SHP77 (cell line): ENCODE measurements at places on chromosomes 3 and 15.

DNA sequence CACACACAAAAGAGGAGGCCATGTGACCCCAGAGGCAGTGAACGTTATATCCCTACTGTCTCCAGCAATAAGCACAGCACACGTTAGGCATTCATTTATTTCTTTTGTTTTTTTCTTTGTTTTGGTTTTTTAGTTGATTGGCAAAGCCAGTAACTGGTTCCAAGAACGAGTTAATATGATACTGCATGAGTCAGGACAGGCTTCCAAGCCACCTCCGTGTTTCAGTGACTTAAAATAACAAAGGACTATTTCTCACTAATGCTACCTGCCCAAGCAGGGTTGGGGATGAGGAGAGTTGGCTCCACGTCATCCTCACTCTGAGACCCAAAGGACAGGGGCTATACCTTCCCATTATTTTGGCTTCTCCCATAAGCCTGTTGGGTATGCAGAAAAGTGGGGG, 130.5 kb downstream of the ST8SIA2 start:
- DNase-seq = no peak

GRCh38 chr3:54846119-54846518, 81.7 kb downstream of the LRTM1 start:
- no peak for DNase-seq

DNA sequence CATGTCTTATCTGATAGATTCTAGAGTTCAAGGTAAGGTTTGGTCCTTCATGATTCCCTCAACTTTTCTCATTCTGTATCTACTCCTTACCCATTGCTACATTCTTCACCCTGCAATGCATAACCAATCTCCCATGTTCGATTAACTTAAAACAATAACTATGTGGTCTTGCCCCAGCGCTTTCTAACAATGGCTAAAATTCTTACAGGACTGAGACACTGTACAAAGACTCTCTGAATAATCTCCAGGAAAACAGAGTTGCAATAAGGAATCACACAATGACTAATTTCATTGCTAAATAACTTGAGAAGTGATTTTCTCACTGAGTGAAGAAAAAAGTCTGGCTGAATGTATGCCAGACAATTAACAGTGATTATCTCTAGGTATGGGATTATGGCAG, 69.6 kb upstream of the FAM174B start:
- no peak for DNase-seq

DNA sequence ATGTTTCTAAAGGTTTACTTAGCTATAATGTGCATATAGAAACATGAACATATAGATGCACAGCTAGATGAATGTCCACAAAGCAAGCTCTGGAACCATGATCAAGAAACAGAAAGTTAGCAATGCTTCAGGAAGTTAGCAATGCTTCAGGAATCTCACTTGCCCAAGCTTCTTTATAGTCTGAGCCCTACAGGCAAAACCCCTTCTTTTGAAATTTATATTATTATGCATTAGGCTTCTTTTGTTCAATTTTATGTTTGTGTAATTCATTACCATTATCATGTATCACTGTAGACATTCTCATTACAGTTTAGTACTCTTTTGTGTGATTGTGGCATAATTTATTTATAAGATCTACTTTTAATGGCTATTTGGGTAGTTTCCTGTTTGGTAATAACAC, 286.4 kb upstream of the BCHE start:
- DNase-seq = no peak

- DNase-seq = no peak
Observed at GRCh38 chr3:177816667-177817208, 619.5 kb upstream of the TBL1XR1 start.

GRCh38 chr3:177479630-177480029, 282.3 kb upstream of the TBL1XR1 start:
- no peak for DNase-seq

DNA sequence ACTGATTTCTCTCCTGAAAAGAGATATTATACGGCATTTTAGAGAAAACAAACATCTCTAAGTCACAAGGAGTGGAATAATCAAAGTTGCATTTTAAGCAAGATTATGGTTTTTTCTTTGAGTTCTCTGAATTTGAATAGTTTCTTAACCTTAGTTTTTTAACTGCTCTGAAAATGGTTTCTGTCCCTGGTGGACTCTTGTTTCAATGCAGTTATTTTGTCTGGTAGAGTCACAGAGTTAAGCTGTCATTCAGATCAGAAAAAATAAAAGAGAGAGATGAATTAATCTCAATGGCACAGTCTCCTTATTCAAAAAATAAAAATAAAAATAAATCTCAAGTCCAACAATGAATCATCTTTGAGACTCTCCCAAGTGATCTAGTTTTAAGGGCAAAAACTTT, 19.0 kb downstream of the AGTR1 start:
- no peak for DNase-seq

- DNase-seq = no peak
Observed at GRCh38 chr15:59177317-59177660, 29.4 kb upstream of the LDHAL6B start.

GRCh38 chr15:75921732-75922703, 18.3 kb downstream of the FBXO22 start:
- peak; percentile 36 for DNase-seq

DNA sequence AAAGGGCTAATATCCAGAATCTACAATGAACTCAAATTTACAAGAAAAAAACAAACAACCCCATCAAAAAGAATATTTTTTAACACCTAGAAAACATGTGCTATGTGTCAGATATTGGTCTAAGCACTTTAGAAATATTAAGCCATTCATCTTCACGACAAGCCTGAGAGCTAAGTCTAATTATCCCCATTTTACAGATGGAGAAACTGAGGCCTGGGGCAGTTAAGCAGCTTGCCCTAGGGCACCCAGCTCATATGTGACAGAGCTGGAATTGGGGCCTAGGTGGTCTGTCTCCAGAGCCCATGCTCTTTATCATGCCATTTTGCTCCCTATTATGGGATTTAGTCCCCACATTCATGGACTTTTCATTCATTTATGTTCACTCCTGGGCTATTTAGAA, 92.8 kb downstream of the CYP19A1 start:
- no peak for DNase-seq

DNA sequence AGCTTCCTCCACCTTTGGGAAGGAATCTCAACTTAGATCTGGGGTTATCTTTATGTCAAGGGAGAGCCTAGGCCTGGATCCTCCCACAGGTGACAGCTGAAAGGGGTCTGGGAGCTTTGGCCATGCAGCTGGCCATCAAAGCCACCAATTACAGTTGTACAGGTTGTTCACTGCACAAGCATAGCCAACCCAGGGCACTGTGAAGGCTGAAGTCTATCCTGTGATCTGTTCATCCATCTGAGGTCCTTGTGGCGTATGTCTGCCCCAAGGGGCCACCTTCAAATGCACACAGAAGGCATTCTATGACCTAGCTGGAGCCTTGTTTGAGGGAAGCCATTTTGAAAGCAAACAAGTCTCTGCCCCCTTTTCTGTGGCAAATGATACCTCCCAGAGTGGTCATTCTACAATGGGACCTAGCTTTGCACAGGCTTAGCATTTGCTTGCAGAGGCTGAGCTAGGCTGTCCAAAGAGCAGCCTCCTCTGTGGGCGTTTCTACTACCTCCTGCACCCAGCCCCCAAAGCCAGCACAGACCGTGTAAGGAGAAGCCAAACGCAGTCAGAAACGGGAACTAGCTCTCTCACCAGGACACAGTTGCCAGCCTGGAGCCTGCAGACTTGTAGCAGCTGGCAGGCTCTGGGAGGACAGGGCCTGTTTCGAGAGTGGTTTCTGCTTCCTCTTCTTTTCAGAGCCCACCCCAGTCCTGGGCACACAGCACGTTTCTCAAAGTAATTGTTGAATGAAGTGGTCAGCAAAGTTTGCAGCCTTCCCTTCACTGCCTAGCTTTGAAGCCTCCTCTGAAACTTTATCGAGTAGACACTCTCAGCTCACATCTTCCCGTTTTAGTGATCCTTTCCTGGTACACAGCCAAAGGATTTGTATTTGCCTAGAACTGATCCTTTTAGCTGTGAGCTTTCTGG, 157.3 kb upstream of the SMAD3 start:
- DNase-seq = no peak

GRCh38 chr15:46304321-46304720, 669.5 kb downstream of the SQOR start:
- no peak for DNase-seq

GRCh38 chr3:164468055-164468454, 610.2 kb downstream of the SI start:
- no peak for DNase-seq

- no peak for DNase-seq
Observed at GRCh38 chr15:40992241-40992741, 39.0 kb downstream of the CHAC1 start.

- peak; percentile 1 for DNase-seq
Observed at GRCh38 chr15:48898032-48898431, 20.1 kb downstream of the EID1 start.

DNA sequence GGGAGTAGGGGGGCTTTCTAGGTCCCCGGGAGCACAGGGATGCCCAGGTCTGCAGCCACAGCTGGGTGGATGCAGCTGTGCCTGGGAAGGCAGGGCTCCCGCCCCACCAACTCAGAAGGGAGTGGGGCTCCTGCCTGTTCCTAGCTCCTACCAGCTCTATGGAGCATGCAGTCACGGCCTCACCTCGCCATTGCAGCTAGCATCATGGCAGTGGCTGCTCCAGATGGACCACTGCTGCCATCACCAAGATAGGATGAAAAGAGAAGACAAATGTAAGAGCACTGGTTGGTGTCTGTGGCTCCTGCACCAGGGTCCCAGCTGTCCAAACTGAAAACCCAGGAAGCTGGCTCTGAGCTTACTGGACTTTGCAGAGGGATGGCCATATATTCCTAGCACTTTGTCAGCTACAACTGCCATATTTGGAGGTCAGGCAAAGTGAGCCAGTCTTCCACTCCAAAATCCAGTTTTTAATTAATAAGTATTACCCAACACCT, 3.0 kb upstream of the LIMD1 start:
- DNase-seq = no peak

DNA sequence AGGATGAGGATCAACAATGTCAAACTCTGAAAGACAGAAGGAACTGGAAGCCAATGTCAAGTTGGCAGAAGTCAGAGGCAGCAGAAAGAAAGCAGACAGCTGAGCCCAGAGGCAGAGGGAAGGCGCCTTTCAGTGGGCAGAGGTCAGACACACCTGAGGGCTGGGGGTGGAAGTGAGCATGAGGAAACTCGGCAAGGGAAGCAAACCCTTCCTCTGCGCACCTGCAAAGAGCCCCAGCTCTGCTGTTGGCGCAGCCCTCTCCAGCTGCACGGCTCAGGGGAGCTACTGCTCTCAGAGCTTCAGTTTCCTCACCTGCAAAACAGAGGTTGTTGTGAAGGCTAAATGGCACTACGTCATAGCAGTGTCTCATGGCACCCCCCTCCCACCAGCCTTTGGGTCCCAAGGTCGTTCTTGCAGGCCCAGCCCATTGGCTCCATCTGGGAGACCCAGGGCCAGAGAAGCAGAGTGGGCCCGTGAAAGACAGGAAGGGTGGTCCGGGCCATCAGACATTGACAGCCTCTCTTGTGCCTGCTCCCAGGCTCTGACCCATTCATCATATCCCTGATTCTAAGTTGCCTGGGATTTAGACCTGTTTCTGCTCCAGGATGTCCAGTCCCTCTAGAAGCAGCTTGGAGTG, 53.3 kb upstream of the SLC6A11 start:
- no peak for DNase-seq

GRCh38 chr3:187777331-187777941, 32.2 kb upstream of the BCL6 start:
- DNase-seq = no peak
